Activated CD8-positive, alpha-beta memory T cell treated with anti-CD3 and anti-CD28 coated beads for 24 hours (primary cell): ENCODE measurements at places on chromosomes 5 and 9.

GRCh38 chr5:154284433-154284832 is 93.9 kb downstream of the GALNT10 start:
- DNase-seq = no peak

DNA sequence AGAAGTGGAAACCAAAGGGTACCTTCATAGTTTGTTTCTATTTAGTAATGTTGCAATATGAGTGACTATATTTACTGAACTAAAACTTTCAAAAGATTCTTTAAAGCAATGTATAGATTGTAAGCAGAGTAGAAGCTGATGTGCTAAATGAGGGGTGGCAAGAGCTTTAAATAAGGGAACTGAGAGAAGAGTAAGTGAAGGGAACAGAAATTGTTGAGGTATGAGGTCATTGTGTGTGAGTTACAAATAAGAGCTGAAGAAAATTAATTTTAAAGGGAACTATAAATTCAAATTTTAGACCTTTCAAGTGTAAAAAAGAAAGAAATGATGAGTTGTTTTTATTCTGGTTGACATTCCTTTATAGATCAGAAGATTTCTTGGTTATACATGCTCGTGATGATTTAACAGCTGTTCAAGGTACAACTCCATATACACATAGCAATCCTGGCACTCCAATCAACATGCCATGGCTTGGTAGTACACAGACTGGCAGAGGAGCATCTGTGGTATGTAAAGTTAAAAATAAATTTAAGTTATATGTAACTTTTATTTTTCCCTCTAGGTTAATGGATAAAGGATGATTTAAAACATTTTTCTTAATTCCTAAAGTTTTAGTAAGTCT is 135.1 kb upstream of the TNFAIP8 start:
- DNase-seq = no peak

DNA sequence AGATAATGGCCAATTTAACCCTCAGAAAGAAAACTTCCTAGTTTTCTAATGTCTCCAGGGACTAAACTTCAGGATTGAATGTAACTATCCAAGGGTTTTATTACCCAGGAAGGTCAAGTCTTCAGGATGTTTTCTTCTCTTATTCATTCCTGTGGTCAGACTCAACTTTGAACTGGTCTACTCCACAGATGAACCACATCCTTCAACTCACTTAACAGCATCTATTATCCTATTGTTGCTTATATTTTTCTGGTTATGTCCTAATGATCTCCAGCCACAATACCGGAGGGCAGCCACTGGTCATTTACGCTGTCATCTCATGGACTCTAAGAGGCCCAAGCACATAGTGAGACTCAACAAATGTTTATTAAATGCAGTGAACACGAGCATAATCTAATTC is 47.2 kb upstream of the LIFR start:
- DNase-seq = no peak

GRCh38 chr5:137815202-137815990 is 52.3 kb upstream of the MYOT start:
- DNase-seq = no peak

DNA sequence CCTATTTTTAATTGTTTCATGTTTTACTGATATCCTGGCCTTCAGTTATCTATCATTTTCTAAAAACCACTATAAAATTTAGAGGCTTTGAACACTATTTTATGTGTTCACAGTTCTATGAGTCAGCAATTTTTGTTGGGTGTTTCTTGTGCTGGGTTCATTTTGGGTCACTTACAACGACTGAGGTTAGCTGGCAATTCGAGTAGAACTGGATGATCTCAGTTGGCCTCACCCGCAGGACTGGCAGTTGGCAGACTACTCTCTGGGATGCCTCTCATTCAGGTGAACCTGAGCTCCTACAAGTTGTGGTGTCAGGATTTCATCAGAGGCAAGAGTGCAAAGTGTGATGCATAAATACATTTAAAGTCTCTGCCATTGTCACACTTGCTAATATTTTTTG is 151.0 kb upstream of the PAPPA start:
- DNase-seq = no peak

DNA sequence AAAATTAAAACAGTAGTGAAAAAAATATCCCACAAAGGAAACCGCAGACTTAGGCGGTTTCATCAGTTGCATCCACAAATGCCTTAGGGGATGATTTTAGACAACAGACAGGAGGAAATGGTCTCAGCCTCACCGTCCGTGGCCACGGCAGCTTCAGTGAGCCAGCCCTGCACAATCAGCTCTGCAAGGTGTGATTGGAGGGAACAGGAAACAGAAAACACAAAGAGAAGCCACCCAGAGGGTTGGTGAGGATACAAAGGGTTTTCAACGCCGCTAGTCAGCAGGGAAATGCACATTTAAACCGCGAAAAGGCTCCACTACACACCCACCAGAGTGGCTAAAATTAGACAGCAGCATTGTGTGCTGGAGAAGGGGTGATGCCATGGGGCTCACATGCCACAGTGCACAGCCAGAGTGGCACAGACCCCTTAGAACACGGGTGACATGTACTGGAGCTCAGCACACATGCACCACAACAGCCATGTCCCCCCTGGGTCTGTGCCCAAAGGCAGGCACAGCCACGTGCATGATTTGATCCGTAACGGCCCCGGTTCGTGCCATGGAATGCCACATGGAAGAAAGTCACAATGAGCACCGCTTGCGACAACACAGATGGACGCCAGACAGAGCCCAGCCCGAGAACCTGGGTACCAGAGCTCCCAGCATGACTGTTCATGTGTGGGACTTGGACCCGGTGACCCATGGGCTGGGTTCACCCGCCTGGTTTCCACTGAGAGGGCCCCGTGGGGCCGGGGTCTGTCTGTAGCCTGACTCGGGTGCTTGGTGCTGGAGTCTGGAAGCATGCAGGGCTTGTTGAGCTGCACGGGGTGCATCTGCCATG is 18.3 kb upstream of the TERT start:
- DNase-seq = no peak

DNA sequence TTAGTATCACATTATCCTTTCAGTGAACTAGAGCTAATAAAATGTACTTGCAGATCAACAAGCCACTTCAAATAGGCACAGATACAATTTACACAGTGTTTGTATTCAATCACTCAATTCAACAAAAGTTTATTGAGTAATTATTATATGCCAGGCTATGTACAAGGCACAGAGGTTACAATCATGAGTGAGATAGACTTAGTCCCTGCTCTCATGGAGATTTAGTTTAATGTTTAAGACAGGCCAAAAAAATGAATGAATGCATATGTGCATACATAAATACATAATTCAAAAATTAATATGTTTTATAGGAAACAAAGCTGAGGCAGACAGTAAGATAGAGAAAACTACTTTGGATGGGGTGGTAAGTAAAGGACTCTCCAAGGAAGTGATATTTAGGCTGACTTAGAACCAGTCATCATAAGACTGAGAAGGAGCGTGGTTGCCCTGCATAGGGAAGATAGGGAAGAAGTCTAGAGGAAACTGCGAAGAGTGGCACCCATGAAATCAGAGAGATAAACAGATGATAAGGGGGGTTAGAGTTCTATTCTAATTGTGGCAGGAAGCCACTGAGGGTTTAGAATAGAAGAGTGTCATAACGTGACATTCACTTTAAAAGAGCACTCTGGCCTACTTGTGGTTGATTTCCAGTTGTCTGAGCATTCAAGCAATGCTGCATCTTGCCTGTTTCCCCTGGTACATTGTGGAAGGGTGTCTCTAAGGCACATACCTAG is 49.7 kb upstream of the GRAMD2B start:
- DNase-seq = no peak

DNA sequence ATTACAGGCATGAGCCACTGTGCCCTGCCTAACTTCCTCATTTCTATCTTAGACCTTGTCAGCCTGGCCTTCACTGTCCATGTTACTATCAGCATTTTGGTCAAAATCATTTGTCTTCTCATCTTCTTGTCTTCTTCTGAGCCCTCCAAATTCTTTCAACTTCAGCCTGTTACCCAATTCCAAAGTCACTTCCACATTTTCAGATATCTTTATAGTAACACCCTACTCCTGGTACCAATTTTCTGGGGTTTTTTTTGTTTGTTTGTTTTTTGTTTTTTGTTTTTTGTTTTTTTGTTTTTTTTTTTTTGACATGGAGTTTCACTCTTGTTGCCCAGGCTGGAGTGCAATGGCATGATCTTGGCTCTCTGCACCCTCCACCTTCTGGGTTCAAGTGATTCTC is 90.3 kb upstream of the LARP1 start:
- DNase-seq = no peak

DNA sequence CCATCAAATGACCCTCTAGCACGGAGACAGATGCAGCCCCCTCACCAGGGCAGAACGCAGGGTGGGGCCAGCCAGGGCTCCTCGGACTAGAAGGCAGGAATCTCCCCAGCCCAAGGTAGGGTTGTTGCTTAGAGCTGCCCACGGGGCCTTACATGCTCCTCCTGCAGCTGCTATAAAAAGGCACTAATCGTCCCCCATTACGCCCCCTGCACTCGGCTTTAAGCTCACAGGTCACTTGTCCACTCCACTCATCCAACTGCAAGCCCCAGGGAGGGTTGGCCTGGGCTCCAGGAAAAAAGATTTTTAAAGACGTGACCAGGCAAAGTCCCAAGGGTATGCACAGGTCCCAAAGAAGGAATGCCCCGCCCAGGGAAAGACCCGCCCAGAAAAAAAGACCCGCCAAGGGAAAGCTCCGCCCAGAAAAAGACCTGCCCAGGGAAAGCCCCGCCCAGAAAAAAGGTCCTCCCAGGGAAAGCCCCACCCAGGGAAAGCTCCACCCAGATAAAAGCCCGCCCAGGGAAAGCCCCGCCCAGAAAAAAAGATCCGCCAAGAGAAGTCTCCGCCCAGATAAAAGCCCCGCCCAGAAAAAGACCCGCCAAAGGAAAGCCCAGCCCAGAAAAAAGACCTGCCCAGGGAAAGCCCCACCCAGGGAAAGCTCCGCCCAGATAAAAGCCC is 11.1 kb downstream of the GRIN1 start:
- DNase-seq = no peak

GRCh38 chr5:36238502-36239295 is 3.0 kb downstream of the NADK2 start:
- DNase-seq = no peak

DNA sequence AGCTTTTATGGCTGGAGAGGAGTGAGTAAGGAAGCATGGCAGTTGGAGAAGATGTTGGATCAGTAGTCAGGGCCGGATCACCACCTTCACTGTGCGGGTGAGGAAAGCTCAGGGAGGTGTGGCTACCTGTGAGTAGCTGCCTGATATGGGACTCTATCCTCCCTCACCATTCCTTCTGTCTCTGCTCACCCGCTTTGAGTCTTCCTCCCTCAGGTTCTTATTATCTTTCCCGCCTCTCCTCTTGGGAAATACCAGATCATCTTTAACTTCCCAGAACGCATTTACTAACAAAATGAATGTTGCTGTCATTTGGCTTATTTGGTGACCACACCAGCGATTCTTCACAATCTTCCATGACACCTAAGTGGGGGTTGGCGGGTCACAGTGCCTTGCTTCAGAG is 140.7 kb upstream of the GPR151 start:
- DNase-seq = no peak

- no peak for DNase-seq
Observed at GRCh38 chr9:2461892-2462291, 159.7 kb upstream of the VLDLR start.

DNA sequence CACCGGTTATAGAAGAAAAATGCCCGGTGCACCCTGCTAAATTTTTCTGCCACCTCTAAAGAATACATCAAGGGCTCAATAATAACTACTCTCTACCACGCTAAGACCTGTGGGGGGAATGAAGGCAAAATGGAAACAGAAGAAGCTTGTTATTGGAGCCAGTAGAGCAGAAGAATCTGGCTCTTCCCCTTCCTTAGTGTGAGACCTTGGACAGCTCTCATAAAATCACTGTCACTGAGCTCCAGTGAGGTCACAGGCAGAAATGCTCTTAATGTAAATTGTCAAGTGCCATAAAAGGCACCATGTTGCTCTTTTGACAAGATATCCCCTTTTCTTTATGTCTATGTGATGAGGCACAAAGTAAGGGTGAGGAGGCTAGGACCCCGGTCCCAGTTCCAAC is 74.4 kb downstream of the ASTN2 start:
- DNase-seq = no peak

DNA sequence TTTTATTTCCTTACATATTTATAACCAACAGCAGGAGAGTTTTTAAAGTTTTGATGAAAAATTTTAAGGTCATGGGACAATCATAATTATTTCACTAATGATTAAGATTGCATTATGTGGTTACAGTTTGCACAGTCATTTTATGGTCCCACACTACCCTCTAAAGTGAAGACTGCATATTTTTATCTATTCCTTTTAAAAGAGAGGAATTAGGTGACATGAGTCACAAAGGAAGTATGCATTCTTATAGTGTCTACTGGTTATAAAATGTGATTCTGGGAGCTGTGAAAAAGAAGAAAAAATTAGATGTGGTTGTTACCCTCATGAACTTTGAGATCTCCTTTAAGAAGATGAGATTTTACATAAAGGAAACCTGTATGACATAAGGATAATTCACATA is 87.9 kb upstream of the GRIA1 start:
- DNase-seq = no peak

- DNase-seq = no peak
Observed at GRCh38 chr9:3200331-3200774, 325.4 kb downstream of the RFX3 start.

GRCh38 chr9:34988218-34989002 is 1.1 kb upstream of the DNAJB5 start:
- DNase-seq = no peak

- no peak for DNase-seq
Observed at GRCh38 chr5:90344689-90345088, 64.9 kb downstream of the CETN3 start.

GRCh38 chr5:37945446-37945845 is 105.6 kb upstream of the GDNF start:
- DNase-seq = no peak

- DNase-seq = no peak
Observed at GRCh38 chr9:92600462-92601261, 64.9 kb upstream of the ECM2 start.

DNA sequence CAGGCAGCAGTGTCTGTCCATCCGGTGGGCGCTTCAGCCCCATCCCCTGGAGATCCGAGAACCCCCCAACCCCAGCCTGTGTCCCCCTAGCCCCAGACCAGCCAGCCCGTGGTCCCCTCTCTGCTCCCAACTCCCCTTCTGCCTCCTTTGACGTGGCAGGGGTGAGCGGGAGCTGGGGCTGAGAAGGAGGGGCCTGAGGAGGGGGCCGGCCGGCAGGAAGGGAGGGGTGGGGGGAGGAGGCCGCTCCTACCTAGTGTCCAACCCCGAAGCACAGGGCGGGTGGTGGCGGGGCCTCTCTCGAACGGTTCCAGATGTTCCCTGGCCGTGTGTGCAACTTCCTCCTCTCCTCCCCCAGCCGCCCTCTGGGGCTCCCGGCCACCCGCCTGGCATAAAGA is 31.0 kb downstream of the GOLGA2 start:
- no peak for DNase-seq

- no peak for DNase-seq
Observed at GRCh38 chr5:178196281-178196812, 8.0 kb upstream of the HNRNPAB start.
